ENCODE measurements at places on chromosomes 1 and 21.

DNA sequence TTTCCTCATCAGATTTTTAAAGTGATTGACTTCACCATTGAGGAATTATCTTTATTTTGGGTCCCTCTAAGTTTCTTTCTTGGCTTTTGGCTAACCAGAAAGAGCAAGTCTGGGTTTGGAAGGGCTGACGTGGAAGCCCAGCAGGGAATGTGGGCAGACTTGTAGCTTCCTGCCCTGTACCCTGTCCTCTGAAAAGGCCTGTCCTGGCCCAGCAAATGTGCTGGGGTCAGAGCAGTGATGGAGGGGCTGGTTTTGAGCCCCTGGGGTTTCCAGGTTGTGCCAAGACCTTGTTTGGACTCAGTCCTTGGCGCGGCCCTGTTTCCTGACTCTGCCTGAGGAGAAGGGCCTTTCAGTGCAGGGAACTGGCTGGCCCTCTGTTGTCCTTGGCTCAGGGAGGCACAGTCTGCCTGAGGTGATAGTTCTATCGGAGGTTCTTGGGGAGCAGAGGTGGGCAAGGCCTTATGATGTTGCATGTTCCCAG lies 72.1 kb downstream of the UCK2 start:
- DNase-seq, result no peak

GRCh38 chr1:236393681-236394481 lies at the start of gene EDARADD:
EDARADD (plus strand) TSS chr1:236394286; CDS start chr1:236394445, 159 bp downstream.
- no peak for DNase-seq

DNA sequence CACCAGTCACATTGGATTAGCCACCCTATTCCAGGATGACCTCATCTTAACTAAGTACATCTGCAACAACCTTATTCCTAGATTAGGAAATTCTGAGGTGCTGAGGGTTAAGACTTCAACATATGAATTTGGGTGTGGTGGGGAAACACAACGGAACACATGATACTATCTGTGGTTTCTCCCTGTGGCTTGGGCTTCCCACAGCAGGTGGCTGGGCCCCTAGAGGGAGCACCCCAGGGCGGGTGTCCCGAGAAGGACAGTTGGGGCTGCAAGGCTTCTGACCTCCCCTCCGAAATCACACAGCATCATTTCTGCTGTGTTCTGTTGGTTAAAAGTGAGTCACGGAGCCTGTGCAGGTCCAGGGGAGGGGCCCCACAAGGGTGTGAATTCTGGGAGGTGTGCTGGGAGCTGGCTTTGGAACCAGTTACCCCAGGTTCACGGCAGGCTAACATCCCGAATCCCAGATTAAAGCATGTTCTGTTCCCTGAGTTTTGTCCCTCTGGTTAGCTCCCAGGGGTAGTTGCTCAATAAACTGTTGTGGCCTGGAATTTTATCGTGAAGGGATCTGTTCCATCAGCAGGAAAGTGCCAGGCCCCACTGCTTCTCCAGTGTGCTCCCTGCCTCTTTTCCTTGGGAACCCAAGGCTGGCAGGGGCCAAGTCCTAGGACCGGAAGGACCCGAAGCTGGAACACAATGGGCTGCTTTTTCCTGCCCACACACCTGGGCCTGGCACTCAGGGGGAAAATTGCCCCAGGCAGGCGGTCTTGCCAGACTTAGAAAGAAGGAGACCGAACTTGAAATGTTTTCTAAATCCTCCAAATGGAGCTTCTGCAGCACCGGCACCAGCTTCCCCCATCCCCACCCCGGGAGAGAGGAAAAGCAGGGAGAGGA lies 154.0 kb upstream of the WNT4 start:
- DNase-seq, result no peak

DNA sequence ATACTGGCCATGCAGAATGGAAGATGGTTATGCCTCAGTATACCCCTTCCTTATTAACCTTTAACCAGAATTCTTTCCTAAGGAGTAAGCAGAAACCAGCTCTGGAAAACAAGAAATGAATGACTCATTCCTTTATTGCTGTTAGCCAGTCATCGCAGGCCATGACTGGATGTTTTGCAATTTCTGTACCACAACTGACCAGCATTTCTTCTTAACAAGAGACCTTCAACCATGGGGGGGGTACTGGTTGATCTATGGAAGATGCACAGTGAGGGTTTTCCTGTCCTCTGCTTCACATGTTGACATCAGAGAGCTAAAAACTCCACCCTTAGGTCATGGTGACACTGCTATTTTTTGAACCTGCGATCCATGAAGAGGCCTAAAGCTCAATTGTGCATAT lies 28.0 kb upstream of the RNF2 start:
- no peak for DNase-seq

DNA sequence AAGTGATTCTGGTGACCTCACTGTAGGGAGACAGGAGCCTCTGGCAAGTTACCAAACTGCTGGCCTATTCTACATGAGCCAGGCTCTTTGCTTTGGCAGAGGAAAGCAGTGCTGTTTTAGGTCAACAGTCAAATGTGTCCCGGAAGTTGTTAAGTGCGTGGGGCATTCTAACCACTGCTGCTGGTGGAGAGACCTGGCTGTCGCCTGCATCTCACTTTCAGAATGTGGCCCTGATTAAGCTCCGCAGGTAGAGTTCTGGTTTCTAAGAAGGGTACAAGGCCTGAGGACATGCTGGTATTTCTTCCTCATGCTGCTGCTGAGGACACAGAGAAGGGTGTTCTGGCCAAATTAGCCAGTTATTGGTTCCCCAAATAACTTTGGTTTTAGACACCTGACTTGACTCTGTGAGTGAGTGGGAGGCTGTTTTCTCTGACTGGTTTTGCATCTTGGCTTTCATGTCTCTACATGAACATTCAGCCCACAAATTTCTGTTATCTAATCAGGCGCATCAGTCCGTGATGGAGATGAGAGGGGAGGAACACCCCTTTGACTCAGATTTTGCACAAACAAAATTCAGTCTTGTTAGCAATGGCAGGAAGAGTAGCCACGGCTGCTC lies 120.8 kb downstream of the LMO4 start:
- no peak for DNase-seq

DNA sequence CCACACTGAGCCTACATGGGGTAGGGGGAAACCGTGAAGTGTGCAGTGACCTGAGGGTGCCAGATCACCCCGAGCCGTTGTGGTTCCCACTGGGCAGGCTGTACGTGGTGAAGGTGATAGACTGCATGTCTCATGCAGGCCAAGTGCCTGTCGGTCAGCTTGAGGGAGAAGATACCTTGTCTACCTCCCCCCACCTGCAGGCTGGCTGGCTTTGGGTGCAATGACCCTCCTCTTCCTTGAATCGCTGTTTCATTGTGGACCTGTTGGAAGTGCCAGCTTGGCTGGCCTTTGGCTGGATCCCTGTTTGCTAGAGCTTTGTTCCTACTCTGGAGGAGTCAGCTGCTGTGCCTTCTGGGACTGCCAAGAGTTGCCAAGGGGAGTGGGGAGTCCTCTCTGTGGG lies 92.5 kb downstream of the GALNT2 start:
- no peak for DNase-seq

DNA sequence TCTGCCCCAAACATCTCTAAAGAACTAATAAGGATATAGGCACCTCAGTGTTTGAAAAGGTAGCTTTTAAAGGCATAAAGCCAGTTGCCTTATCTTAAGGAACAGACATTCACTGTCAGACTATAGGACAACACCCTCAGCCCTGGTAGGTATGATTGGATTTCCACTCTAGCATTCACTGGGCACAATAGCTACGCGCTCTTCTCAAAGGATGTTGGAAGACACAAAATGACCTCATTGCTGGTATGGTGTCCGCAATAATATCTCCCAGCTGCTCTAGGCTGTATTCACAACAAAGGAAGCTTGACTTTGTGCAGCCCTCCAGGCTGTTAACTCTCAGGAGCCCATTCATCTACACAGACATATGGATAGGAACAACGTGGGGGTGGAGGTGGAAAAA lies 119.4 kb upstream of the CXADR start:
- no peak for DNase-seq
